HFF-Myc (cell line): ENCODE measurements at places on chromosomes 16 and 17.

- no peak for DNase-seq
These were observed 22.1 kb downstream of the NUBP1 start for GRCh38 chr16:10765772-10766171.

DNA sequence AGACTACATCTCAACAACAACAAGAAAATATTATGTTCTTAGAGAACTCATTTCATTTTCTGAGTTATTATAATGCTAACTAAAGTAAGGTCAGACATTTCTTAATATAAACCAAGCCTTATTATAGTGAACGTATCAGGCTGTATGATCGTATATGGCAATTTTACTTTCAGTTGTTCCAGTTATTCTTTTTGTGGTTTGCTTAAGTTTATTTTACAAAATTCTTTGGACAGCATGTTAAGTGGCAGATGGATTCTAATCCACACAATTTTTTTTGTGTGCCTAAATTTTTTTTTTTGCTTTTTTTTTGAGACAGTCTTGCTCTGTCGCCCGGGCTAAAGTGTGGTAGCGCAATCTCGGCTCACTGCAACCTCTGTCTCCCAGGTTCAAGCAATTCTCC, 59.0 kb downstream of the VMP1 start:
- no peak for DNase-seq

GRCh38 chr17:82287868-82288801, 14.6 kb upstream of the CSNK1D start:
- no peak for DNase-seq

DNA sequence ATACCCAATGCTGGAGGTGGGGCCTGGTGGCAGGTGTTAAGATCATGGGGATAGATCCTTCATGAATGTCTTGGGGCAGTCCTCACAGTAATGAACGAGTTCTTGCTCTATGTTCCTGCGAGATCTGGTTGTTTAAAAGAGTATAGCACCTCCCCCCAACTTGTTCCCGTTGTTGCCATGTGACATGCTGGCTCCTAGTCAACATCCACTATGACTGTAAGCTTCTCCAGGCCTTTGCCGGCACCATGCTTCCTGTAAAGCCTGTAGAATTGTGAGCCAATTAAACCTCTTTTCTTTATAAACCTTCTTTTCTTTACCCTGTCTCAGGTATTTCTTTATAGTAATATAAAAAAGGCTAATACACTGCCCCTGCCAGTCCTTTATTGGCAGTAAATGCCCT, 33.3 kb downstream of the RANBP10 start:
- DNase-seq = peak; percentile 11

DNA sequence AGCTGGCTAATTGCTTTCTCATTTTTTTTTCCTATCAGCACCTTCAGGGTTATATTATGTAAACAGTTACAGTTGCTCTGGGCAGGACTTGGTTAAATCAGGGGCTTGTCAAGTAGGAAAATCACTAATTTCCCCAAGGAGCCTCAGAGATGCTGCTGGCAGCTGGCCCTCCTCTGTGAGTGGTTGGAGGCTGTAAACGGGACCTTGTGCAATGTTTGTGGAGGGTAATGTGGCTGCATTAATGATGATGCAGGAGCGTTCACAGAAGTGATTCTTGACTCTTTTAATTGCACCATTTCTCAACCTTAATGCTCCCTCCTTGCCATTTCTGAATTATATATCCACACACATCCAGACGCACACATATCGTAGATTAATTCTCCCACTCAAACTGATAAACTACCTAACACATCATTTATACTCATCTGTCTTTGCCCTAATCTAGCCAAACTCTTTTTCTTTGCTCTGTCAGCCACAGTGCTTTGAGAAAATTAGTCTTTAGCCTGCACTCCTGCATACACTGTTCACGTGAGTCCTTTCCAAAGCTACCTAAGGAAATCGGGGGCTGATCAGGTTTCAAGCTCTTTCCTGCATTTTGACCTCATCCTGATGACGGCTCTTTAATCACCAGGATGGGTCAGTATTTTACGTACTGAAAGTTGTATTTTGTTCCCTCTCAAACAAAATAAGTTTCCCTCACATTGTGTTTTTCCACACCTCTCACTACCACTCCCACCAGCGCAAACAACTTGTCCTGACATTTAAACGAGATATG, 154.4 kb upstream of the PIRT start:
- DNase-seq = no peak

DNA sequence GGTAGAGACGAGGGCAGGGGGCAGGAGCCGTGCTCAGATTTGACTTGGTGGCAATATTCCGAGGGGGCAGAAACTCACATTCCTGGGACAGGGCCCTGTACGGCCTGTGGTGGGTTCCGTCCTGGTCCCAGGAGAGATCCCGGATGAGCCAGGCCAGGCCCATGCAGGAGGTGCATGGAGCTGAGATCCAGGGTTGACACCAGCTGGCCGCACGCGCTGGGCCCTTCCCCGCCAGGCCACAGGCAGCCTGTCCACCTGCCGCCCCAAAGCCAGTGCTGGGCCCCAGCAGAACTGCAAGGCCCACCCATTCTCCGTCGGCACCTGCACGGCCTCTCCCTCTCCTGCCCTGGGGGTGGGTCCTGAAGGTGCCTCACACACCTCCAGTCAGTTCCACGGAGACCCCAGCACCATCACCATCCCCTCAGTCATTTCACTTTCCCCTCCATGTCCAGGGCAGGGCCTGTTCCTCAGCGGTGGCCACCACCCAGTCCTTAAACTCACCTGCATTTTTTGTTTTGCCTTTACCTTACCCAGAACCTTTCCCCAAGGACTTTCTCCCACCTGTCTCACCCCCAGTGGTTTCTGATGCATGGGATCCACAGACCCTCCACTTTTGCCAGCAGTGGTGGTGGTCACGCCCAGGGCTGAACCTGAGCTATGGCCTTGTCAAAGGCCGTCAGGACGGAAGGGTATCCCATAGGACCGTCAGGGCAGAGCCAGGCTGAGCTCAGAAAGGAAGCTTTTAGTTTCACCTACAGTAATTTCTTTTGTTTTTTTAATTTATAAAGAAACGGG, 25.1 kb upstream of the CDH15 start:
- no peak for DNase-seq

DNA sequence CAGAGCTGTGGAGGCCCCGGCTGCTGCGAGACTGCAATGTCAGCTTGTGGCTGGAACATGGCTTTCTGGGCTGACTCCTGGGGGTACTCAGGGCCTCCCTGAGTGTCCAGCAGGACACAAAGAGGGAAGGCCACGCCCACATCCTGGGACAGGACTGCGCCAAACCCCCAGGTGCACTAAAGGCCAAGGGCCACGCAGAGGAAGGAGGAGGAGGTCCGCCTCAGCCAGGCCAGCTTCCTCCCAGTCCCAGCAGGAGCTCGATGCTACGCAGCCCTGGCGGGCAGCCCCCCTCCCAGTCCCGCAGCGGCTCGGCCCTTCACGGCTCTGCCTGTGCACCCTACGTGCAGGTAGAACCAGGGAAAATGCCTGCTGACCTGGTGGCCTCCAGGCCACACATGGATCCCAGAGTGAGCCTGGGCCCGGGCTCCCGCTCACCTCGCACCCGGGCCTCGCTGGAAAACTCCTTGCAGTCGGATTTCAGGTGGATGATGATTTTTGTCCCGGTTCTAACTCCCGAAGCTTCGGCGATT, 21.2 kb downstream of the DNASE1 start:
- DNase-seq = no peak

- DNase-seq = no peak
These were observed 9.1 kb downstream of the RMI2 start for GRCh38 chr16:11354407-11354732.

GRCh38 chr16:27236635-27237218, 31.8 kb downstream of the NSMCE1 start:
- no peak for DNase-seq

GRCh38 chr16:73113336-73113735, 65.4 kb upstream of the ZFHX3 start:
- DNase-seq = no peak

GRCh38 chr16:67641779-67642708, 2.9 kb upstream of the CARMIL2 start:
- no peak for DNase-seq

- peak; percentile 88 for DNase-seq
These were observed 1.5 kb downstream of the CCL1 start for GRCh38 chr17:34361478-34362061.

GRCh38 chr16:3188675-3188924, 596 bp downstream of the OR1F1 start:
- DNase-seq = no peak

DNA sequence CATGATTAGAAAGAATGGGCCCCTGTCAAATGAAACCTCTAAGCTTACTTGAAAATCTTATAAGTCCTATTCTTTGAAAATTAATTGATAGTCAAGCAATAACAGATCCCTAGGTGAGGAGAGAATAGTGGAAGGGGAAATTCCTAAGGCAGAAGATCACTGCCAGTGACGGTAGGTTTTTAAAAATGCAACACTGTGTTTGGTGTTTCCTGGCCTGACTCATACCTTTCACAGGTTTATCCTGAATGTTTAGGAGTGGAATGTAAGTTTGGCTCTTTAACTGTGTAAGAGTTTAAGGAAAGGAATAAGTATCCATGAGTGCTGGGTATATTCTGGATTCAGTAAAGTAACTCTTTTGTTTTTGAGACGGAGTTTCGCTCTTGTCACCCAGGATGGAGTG, 23.8 kb downstream of the HAPSTR1 start:
- no peak for DNase-seq

DNA sequence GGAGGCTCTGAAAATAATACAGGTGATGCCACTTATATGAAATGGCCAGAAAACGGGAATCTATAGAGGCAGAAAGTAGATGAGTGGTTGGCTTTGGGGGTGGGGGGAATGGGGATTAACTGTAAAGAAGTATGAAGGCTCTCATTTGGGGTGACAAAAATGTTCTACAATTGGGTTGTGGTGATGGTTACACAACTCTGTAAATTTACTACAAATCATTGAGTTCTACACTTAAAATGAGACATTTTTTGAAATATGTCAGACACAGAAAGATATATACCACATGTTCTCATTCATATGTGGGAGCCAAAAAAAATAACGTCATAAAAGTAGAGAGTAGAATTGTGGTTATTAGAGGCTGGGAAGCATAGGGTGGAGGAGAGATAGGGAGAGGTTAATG, 25.7 kb downstream of the ARHGAP17 start:
- DNase-seq = no peak

DNA sequence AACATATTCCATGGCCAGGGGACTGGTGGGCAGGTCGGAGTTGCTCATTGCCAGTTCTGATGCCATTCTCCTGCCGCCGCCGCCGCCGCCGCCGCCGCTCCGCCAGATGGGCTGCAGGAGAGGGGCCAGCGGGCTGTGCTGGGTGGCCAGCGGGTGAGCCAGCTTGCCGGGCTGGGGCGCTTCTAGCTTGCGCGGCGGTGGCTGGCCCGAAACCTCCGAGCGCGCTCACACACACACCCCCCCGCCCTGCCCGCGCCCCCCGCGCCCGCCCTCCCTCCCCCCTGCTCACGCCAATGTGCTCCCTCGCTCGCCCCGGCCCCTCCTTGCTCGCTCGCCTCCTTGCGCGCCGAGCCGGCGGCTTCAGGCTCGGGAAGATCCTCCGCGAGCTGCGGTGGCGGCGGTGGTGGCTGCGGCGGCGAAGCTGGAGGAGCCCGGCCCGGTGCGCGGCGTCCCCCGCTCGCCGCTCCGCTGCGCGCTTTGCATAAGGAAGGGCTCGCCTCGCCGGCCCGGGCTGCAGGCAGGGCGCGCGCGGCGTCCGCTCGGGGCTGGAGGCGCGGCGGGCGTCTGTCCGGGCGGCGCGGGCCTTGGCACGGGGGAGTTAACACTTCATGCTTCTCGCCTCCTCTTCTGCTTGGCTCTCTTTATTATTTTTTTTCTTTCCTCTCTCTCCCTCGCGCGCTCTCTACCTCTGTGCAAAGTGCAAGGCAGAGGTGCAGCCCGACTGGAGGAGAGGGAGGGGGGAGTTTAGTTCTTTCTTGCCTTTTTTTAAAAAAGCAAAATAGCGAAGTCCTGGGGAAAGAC, 500 bp downstream of the MAF start:
- DNase-seq = no peak

GRCh38 chr17:79230576-79230975, 156.0 kb downstream of the ENGASE start:
- DNase-seq = no peak

DNA sequence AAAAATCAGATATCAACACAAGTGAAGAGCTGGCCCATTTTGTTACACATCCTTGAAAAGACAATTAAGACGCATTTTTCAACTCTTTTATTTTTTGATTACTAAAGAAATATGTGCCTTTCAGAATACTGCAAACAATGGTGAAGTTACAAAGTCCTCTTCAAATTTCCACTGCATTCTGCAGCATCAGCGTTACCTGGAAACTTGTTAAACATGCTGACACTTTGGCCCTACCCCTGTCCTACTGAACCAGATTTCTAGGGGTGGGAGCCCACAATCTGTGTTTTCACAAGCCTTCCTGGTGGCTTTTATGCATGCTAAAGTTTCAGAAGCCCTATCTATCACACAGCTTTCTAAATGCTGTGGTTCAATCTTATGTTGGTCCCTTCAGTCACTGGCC, 4.5 kb upstream of the CCL14 start:
- no peak for DNase-seq

DNA sequence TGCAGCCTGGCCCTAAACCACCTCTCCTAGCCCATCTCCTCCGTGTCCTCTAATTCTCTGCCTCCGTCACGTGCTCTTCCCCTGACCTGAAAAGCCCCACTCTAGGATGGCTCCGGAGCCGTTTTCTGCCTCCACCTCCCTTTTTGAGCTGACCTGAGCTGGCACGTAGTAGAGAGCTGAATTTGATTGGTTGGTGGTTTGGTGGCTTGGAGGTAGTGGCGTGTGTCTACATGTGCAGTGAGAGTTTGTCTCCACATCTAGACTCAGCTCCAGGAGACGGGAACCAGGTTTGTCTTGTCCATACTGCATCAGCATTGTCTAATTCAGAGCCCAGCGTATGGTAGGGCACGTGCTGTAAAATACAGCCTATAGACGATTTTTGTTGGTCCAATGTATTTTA, 3.0 kb downstream of the SBK1 start:
- DNase-seq = no peak

- DNase-seq = no peak
These were observed 12.6 kb downstream of the ACTG1 start for GRCh38 chr17:81500047-81500446.

DNA sequence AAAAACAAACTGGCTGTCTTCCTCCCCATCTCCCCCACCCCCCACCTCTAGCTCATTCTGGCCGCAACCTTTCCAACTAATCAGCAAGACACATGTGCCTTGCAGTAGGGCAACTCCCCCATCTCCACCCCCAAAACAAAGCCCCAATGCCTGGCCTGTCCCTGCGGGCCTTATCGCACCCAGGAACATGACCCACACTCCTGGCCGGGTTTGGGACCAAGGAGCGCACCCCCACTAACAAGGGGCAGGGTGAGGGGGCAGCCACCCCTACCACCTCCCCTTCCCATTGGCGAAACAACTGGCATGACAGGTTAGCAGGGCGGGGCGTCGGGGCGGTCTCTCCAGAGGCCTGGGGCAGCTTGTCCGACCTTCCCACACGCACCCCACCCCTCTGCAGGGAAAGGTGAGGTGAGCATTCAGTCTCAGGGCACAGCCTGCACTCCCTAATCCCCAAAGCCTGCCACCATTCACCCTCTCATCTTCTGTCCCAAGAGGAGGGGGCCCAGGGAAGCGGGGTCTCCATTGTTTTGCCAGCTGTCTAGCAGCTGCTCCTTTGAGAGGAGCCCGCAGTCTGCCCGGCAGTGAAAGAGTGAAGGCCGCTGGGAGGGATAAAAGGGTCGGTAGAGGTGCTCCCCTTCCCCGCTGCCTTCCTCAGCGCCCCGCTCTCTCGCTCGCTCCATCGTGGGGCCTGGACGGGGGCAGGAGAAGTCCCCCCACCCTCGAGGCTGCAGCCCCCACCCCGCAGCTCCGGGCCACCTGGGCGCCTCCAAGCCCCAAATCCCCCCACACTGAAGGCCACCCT, 765 bp downstream of the MYO18A start:
- no peak for DNase-seq

GRCh38 chr17:4852567-4853207, 19.5 kb downstream of the MINK1 start:
- peak; percentile 29 for DNase-seq
